ENCODE measurements at places on chromosomes 2 and 18.

GRCh38 chr18:55688030-55688429 lies 100.0 kb upstream of the TCF4 start:
- DNase-seq: no peak

DNA sequence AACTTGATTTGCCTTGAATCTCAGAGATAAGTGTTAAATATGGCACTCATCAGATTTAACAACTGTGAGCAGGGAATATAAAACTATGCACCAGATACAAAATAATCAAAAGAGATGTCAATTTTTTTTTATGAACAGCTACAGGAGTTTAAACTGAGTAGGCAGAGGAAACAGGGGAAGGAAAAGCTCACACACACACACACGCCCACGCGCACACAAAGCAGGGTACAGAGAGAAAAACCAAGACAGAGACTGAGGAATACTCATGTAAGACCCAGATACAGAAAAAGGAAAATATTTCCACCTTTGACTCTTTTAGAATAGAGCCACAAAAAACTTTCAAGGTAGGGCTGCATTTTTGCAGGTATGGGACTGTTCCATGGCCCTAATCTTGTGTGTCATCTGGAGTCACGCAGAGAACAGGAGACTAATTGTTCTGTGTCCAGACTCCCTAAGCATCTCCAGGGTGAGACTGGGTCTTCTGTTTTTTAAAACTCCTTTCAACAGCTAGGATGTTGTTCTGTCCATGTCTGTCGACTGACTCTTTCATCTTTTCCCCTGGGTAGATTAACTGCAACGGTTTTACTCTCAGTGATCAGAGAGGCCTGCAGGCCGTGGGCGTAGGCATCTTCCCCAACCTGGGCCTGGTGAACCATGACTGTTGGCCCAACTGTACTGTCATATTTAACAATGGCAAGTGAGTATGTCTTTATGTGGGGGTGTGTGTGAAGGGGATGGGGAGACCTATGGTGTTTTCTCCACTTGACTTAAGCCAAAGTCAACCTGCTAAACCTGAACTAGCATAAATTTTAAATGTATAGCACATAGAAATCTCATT lies 23.0 kb downstream of the SMYD1 start:
- no peak for DNase-seq

- no peak for DNase-seq
Observed at GRCh38 chr2:45406621-45407020, 204.4 kb downstream of the SRBD1 start.

GRCh38 chr2:41905597-41906337 lies 142.1 kb upstream of the PKDCC start:
- no peak for DNase-seq

DNA sequence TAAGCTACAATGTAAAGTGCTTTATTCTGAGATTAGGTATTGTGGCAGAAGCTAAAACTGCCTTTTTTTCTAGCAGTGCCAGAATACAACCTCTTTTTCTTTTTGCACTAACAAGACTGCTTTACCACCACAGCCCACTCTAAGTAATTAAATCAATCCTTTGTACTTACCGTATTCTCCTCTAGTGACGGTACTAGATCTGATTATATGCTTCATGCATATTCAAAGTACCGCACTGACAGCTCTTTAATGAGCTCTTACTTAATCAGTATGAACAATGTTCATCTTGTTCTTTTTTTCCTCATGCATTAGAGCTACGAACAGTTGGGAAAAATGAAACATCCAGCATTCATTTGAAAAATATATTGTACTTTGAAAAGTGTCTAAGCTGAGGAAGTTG lies 16.1 kb upstream of the OTX1 start:
- DNase-seq: no peak

All from GM18507 (cell line).